GM04504 (cell line): ENCODE measurements at places on chromosomes 12 and 14.
A peak's percentile ranks its signal among the peaks of the same experiment; 100 is the strongest.

DNA sequence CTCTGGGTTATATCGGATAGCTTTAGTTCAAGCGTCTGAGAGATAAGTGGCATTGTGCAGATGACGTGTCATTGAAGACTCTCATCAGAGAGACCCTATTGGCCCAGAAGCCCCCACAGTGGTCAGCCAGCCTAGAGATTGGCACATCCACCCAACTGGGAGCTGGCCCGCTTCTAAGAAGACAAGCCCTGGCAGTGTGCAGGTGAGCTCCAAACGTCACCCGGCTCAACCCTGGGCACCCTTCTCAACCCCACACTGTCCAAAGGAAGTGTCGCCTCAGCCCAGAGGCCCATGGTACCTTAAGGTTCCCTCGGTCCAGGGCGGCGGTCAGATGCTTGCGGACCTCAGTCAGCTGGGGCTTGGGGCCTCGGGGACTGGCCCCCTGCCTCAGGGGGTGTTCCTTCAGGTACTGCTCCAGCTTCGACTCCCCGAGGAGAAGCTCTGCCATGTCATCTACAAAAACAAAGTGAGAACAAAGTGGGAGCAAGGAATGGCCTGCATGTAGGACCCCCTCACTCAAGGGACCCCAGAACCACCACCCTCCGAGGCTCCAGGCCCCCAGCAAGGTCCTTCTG is 30.3 kb downstream of the TTC7B start:
- DNase-seq, result no peak

- DNase-seq, result no peak
These were observed 10.6 kb downstream of the FOXA1 start for GRCh38 chr14:37584211-37585100.

DNA sequence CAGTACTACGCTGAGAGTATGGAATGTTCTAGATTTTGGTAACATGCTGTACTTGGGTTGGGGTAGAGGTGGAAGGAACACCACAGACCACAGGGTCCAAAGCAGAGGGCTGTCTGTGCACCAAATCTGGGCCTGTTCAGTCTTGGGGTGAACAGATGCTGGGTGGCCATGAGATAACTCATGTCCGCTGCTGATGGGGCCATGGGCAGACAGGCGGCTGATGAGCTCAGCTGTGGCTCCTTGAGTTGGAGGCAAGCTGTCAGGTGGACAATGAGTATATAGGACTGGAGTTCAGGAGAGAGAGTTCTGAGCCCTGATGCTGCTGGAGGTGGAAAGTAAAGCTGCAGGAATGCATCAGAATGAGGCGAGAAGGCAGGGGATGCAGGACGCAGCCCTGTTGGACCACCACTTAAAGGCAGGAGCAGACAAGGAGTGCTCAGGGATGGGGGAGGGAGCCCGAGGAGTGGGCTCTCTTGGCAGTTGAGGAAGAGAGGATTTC is 6.2 kb downstream of the SMIM41 start:
- no peak for DNase-seq

DNA sequence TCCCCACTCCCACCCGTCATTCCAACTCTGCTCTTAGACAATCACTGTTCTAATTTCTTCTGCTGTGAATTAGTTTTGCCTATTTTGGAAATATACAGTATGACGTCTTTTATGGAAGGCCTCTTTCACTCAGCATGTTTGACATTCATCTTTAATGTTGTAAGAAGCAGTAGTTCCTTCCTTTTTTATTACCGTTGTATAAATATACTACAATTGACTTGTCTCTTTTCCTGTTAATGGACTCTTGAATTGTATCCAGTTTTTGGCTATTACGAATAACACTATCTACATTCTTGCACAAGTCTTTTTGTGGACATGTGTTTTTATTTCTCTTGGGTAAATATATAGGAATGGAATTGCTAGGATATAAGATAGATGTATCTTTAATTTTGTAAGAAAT is 4.9 kb upstream of the PMCH start:
- no peak for DNase-seq

GRCh38 chr14:91127401-91127801 is 13.5 kb downstream of the DGLUCY start:
- no peak for DNase-seq

DNA sequence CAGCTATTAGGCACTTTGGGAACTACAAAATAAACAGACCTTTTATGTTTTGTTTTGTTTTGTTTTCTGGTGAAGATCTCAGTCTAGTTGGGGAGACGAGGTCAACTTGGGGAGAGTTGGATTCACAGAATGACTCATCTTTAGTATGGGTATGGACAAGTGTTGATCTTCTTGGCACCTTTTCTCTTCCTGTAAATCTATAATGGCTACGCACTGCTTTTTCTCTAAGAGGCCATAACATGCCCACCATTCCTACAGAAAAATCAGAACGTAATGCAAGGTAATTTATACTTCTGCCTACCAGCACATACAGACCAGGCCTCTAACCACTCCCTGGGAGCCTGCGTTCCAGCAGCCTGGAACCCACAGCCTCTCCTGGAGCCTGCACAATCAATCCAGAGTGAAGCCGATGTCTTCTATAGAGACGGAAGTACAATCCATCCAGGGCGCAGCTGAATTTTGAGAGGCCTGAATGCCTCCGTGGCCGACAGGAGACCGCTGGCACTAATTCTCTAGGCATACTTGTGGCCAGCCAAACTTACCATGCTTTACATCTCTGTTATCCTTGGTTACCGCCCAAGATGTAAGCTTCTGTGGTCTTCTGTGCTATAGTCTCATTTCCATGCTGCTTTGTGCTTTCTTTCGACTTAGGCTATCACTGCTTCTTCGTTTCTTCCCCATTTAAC is 717 bp downstream of the PPHLN1 start:
- DNase-seq, result peak; percentile 6

- no peak for DNase-seq
These were observed 60.3 kb upstream of the KRR1 start for GRCh38 chr12:75571656-75572205.

DNA sequence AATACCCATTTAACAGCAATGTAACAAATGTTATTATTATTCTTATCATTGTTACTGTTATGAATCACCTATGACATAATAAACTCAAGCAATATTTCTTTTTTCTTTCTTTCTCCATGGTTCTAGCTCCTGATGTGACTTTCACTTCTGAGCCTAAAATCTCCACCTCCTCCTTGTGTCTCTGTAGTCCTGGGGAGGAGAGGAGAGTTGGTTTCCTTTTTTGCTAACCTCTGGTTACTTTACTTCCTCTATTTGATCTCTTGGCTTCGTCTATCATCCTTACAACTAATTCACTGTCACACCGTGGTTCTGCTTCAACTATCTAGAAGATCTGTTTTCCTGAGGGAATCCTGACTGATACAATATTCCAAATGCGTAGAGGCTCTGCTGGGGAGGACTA is 456.6 kb downstream of the VRK1 start:
- no peak for DNase-seq

DNA sequence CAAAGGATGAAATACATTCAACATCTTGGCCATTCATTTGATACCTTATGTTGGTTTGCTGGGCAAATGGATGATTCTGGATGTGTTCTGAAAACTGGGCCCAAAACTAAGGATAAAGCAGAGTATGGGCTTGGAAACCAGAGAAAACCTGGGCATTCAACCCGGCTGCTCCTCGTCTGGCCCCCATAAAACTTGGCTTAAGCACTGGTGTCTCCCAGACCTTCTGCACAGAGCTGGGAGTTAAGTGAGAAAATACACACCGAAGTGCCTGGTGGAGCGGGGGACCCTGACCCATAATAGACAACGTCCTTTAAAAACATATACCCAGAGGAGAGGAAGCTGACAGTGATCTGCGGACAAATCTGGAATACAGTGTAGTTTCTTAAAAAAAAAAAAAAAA is 112.5 kb downstream of the FOXN3 start:
- no peak for DNase-seq

GRCh38 chr14:55416866-55417265 is 5.2 kb upstream of the ATG14 start:
- no peak for DNase-seq

GRCh38 chr12:46470036-46470627 is 97.6 kb upstream of the SLC38A2 start:
- DNase-seq, result no peak

- DNase-seq, result no peak
These were observed 817.2 kb downstream of the TMEM121 start for GRCh38 chr14:106343626-106344025.

- no peak for DNase-seq
These were observed 60.9 kb upstream of the OR4E1 start for GRCh38 chr14:21734457-21735074.
